ENCODE measurements at places on chromosomes 11 and 22. TPM values are rescaled to one million over a fixed set of nuclear protein-coding genes. Genes with fewer than 3 reads are reported as not detected.

The ASPHD2 gene
- 4.5 TPM for total RNA-seq

The COPB1 gene
- 92.3 TPM for total RNA-seq

The OR5L2 gene
- total RNA-seq = not detected

The UPK3A gene
- total RNA-seq = not detected

The NRXN2 gene
- 13.3 TPM for total RNA-seq

The OR10G6 gene
- not detected for total RNA-seq

The BSCL2 gene
- total RNA-seq = 93.2 TPM

The OR8H2 gene
- not detected for total RNA-seq

The ENTHD1 gene
- total RNA-seq = not detected

The TRIM51 gene
- total RNA-seq = not detected

The POLD3 gene
- total RNA-seq = 22.3 TPM

The GAS2 gene
- total RNA-seq = 4.5 TPM

The ARVCF gene
- 21.9 TPM for total RNA-seq

The LRRC75B gene
- total RNA-seq = 47.6 TPM

The NECTIN1 gene
- 13.2 TPM for total RNA-seq

- H3K4me3 ChIP-seq = no peak overlapping the region
- H3K36me3 ChIP-seq = peaks cover 5% of the 10 kb centered on the region
- peaks cover 7% of the 10 kb centered on the region for H3K4me1 ChIP-seq
- no peaks in the 10 kb centered on the region for H3K27me3 ChIP-seq
Observed at GRCh38 chr11:9753021-9753420, 89.1 kb downstream of the SWAP70 start.

DNA sequence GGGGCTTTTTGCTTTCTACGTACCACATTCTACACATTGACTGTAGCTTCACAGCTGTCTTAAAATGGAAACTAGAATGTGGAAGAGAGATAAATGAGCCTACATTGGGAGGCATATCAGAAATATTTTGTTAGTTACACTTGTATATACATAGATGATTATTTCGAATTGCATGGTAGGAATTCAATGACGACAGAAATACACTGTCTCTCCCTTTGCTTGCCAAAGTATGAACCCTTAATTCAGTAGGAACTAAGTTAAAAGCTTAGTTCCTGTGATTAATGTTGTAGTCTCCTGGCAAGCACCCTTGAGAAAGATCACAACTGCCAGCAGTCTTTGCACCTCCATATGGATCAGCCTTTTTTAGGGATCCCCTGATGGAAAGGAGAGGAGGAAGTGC lies 10.1 kb downstream of the C11orf87 start:
- no peaks in the 10 kb centered on the region for H3K36me3 ChIP-seq
- no peaks in the 10 kb centered on the region for H3K4me1 ChIP-seq
- no peak overlapping the region for H3K27ac ChIP-seq
- DNase-seq = no peak
- no peaks in the 10 kb centered on the region for H3K27me3 ChIP-seq

- H3K4me1 ChIP-seq = no peaks in the 10 kb centered on the region
- H3K4me3 ChIP-seq = no peak overlapping the region
- H3K27ac ChIP-seq = no peak overlapping the region
Observed at GRCh38 chr22:40323681-40324171, 22.6 kb upstream of the ADSL start.

GRCh38 chr11:119306373-119306890 lies 10.5 kb downstream of the MCAM start:
- no peak overlapping the region for H3K4me3 ChIP-seq
- no peak overlapping the region for H3K27ac ChIP-seq
- no peak for DNase-seq
- H3K36me3 ChIP-seq = peaks cover 5% of the 10 kb centered on the region
- H3K27me3 ChIP-seq = no peaks in the 10 kb centered on the region

- peaks cover 2% of the 10 kb centered on the region for H3K4me1 ChIP-seq
- H3K27me3 ChIP-seq = no peaks in the 10 kb centered on the region
- no peak for DNase-seq
- H3K27ac ChIP-seq = peak overlapping the region; percentile 98
- peak overlapping the region; percentile 74 for H3K4me3 ChIP-seq
Observed at GRCh38 chr11:102110761-102111010, 439 bp downstream of the YAP1 start.

DNA sequence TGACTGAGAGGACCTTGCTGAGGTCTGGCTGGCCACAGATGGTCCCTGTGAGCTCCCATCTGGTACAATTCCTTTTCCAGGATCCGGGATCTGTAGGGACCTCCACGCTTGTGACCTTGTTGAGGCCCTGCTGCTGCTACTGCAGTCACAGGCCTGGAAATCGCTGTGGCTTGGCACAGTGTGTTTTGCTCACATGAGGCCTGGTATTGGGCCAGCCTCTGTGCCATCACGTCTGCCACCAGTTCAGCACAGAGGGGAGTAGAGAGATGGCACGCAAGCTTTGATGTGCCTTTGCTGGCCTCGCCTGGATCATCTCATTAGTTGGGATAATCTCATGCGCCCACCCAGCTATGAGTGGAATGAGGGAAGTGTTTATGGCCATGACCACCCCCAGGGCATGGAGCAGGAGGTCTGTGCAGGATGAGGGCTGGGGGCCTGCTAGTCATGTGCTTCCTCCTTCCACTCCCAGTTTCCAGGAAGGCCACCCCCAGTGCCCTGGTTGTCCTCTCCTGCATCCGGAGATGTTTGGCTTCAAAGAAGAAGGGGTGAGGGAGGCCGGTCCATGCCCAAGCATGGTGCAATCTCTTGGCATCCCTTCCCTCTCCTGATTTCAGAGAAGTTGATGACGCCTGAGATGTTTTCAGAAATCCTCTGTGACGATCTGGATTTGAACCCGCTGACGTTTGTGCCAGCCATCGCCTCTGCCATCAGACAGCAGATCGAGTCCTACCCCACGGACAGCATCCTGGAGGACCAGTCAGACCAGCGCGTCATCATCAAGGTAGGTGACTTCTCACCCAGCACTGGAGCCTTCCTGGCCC lies 22.4 kb downstream of the DERL3 start:
- no peak overlapping the region for H3K4me3 ChIP-seq
- no peak overlapping the region for H3K27ac ChIP-seq
- no peak for DNase-seq
- H3K36me3 ChIP-seq = peaks cover 4% of the 10 kb centered on the region
- no peaks in the 10 kb centered on the region for H3K27me3 ChIP-seq

DNA sequence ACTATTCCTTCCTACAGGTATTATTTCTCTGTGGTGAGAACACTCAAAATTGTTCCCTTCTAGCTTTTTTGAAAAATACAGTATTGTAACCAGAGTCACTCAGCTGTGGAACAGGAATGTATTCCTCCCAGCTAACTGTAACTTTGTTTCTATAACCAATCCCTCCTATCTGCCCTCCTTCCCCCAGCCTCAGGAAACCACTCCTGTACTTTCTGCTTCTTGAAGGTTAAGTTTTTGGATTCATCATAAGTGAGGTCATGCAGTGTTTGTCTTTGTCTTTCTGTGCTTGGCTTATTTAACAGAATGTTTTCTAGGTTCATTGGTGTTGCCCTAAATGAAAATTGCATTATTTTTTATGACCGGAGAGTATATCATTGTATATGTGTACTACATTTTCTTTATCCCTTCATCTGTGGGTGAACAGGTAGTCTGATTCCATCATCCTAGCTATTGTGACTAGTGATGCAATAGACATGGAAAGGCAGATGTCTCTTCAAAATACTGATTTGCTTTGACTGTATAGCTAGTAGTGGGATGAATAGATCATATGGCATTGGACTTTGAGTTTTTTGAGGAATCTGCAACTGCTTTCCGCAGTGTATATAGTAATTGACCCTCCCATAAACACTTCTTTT lies 112.9 kb upstream of the GRK3 start:
- no peaks in the 10 kb centered on the region for H3K27me3 ChIP-seq
- no peak for DNase-seq

GRCh38 chr22:25644122-25644521 lies 79.6 kb downstream of the GRK3 start:
- no peaks in the 10 kb centered on the region for H3K36me3 ChIP-seq
- no peak overlapping the region for H3K4me3 ChIP-seq
- H3K27ac ChIP-seq = no peak overlapping the region
- no peaks in the 10 kb centered on the region for H3K4me1 ChIP-seq
- no peak for DNase-seq

- H3K27me3 ChIP-seq = no peaks in the 10 kb centered on the region
- H3K27ac ChIP-seq = no peak overlapping the region
- H3K4me3 ChIP-seq = no peak overlapping the region
- H3K4me1 ChIP-seq = no peaks in the 10 kb centered on the region
- no peak for DNase-seq
Observed at GRCh38 chr11:78069465-78069864, 5.8 kb downstream of the THRSP start.

DNA sequence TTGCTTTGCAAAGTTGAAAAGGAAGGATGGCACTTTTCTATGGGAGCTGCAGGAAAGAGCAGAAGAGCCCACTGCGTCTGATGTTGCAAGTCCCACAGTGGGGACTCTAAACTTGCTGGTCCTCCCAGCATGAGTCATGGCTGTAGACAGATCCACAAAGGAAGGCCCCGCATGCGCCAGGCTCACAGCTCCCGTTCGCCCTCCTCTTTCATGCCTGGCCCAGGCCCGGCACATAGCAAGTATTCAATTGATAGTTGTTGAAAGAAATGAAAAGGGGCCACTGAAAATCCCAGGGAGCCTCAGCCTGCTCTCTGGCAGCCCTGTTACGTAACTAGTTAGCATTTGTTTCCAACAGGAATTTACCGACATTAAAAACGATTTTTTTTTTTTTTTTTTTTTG lies 18.9 kb downstream of the AP1B1 start:
- H3K27ac ChIP-seq = no peak overlapping the region
- H3K4me3 ChIP-seq = no peak overlapping the region
- DNase-seq = no peak

- H3K27me3 ChIP-seq = no peaks in the 10 kb centered on the region
- H3K4me3 ChIP-seq = no peak overlapping the region
- H3K4me1 ChIP-seq = no peaks in the 10 kb centered on the region
- no peaks in the 10 kb centered on the region for H3K36me3 ChIP-seq
- no peak overlapping the region for H3K27ac ChIP-seq
- no peak for DNase-seq
Observed at GRCh38 chr11:113531083-113531482, 55.9 kb upstream of the DRD2 start.

DNA sequence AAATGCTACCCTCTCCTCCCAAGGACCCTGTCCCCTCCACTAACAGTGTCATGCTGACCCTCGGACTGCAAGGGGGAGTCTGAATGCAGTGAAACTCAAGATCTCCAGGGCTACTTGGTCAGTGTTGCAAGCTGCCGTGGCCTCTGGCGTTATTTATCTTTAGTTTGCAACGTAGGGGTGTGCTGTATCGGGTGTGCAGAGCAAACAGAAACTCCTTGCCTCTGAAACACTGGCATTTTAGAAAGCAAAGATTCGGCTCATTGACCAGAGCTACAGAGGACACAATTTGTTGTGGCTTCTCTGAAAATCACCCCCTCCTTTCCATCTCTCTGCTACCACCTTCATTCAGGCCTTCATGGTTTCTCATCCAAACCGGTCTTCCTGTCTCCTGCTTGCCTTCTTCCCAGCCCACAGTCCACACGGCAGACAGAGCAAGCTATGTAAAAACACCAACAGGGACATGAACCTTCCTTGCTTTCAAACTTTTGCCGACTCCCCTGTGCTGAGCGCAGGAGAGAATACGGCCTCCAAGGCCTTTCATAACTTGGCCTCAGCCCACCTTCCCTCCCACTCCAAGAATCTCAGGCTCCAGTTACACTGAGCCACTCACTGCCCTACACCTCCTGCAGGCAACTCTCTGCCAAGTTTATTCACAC lies 14.9 kb downstream of the FZD4 start:
- H3K27ac ChIP-seq = peak overlapping the region; percentile 89
- DNase-seq = no peak
- no peaks in the 10 kb centered on the region for H3K27me3 ChIP-seq

- H3K27me3 ChIP-seq = no peaks in the 10 kb centered on the region
- no peaks in the 10 kb centered on the region for H3K4me1 ChIP-seq
- no peaks in the 10 kb centered on the region for H3K36me3 ChIP-seq
- peak; percentile 63 for DNase-seq
- no peak overlapping the region for H3K4me3 ChIP-seq
Observed at GRCh38 chr22:37062702-37063381, 11.3 kb downstream of the KCTD17 start.

GRCh38 chr22:37462983-37463382 lies 23.2 kb downstream of the MFNG start:
- H3K4me1 ChIP-seq = no peaks in the 10 kb centered on the region
- DNase-seq = peak; percentile 87
- H3K27ac ChIP-seq = no peak overlapping the region
- no peak overlapping the region for H3K4me3 ChIP-seq
- no peaks in the 10 kb centered on the region for H3K27me3 ChIP-seq

- peaks cover 10% of the 10 kb centered on the region for H3K36me3 ChIP-seq
- no peak overlapping the region for H3K27ac ChIP-seq
- H3K4me1 ChIP-seq = peaks cover 2% of the 10 kb centered on the region
- DNase-seq = no peak
- H3K27me3 ChIP-seq = no peaks in the 10 kb centered on the region
Observed at GRCh38 chr11:35683728-35684339, 21.3 kb downstream of the TRIM44 start.

GRCh38 chr11:72030472-72031045 lies 31.9 kb downstream of the IL18BP start:
- DNase-seq = no peak
- H3K4me3 ChIP-seq = no peak overlapping the region
- no peaks in the 10 kb centered on the region for H3K27me3 ChIP-seq
- peaks cover 7% of the 10 kb centered on the region for H3K36me3 ChIP-seq

GRCh38 chr11:108167624-108168023 lies 46.3 kb downstream of the ACAT1 start:
- DNase-seq = no peak
- peaks cover 32% of the 10 kb centered on the region for H3K36me3 ChIP-seq
- no peak overlapping the region for H3K4me3 ChIP-seq
- H3K27me3 ChIP-seq = no peaks in the 10 kb centered on the region

GRCh38 chr11:58227956-58228615 lies 632 bp downstream of the OR10Q1 start:
- H3K4me1 ChIP-seq = no peaks in the 10 kb centered on the region
- no peak overlapping the region for H3K27ac ChIP-seq
- no peak overlapping the region for H3K4me3 ChIP-seq
- H3K27me3 ChIP-seq = no peaks in the 10 kb centered on the region
- no peaks in the 10 kb centered on the region for H3K36me3 ChIP-seq

- H3K4me1 ChIP-seq = peaks cover 18% of the 10 kb centered on the region
- no peak overlapping the region for H3K27ac ChIP-seq
- no peak overlapping the region for H3K4me3 ChIP-seq
- no peak for DNase-seq
- no peaks in the 10 kb centered on the region for H3K36me3 ChIP-seq
Observed at GRCh38 chr11:65357856-65358356, 3.4 kb downstream of the TIGD3 start.

- H3K4me3 ChIP-seq = peak overlapping the region; percentile 71
- H3K36me3 ChIP-seq = no peaks in the 10 kb centered on the region
- no peaks in the 10 kb centered on the region for H3K27me3 ChIP-seq
- no peak overlapping the region for H3K27ac ChIP-seq
Observed at GRCh38 chr22:44496844-44497217, 1.2 kb downstream of the RTL6 start.

GRCh38 chr11:46352063-46352841 lies 5.0 kb downstream of the DGKZ start:
- no peaks in the 10 kb centered on the region for H3K4me1 ChIP-seq
- H3K36me3 ChIP-seq = no peaks in the 10 kb centered on the region
- DNase-seq = peak; percentile 70
- no peak overlapping the region for H3K4me3 ChIP-seq
- peak overlapping the region; percentile 18 for H3K27ac ChIP-seq

GRCh38 chr11:46745328-46745727 lies 26.3 kb downstream of the F2 start:
- no peaks in the 10 kb centered on the region for H3K4me1 ChIP-seq
- H3K36me3 ChIP-seq = peaks cover 57% of the 10 kb centered on the region
- no peaks in the 10 kb centered on the region for H3K27me3 ChIP-seq
- H3K4me3 ChIP-seq = no peak overlapping the region

- H3K4me3 ChIP-seq = no peak overlapping the region
- no peaks in the 10 kb centered on the region for H3K4me1 ChIP-seq
- DNase-seq = no peak
- no peaks in the 10 kb centered on the region for H3K36me3 ChIP-seq
- H3K27ac ChIP-seq = no peak overlapping the region
Observed at GRCh38 chr11:15232496-15232895, 117.8 kb downstream of the INSC start.
